ENCODE measurements at places on chromosomes 3 and 15.

- no peak for DNase-seq
These were observed 44.1 kb upstream of the ARL6 start for GRCh38 chr3:97720417-97720816.

- no peak for DNase-seq
These were observed 634.6 kb downstream of the IGSF11 start for GRCh38 chr3:118400086-118400485.

GRCh38 chr3:46187876-46188275 lies 20.2 kb downstream of the CCR1 start:
- DNase-seq: no peak

DNA sequence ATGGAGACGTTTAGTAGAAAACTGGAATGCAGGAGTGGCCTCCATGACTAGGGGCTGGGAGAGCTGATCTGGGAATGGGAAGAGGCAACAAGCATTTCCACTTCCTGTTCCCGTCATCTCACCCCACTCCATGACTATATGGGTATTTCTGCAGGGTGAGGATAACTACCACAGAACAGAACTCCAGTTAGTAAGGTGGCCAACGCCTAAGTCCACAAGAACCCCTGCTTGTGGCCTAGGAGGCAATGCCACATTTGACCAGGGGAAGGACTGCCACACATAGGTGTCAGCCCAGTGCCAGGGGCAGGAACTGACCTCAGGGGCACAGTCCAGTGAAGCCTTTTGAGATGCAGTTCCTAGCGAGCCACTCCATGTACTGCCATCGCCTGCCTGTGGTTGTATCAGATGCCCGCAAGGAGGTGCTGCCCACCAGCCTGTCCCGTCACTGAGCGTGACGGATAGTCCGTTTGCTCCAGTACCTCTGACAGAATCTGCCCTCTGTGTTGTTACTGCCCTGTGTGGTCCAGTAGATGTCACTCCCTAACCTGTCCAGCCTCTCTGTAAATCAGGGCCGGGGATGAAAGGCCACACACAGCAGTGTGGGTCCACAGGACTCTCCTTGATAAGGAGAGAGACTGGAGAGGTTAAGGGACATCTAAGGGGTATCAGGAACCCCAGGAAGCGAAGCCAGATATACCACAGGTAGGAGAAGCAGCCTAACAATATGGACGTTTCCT lies 3.5 kb upstream of the MTFMT start:
- DNase-seq: peak; percentile 72

GRCh38 chr3:143536817-143537535 lies 311.3 kb downstream of the SLC9A9 start:
- no peak for DNase-seq

GRCh38 chr3:115388811-115389210 lies 234.5 kb upstream of the GAP43 start:
- no peak for DNase-seq

DNA sequence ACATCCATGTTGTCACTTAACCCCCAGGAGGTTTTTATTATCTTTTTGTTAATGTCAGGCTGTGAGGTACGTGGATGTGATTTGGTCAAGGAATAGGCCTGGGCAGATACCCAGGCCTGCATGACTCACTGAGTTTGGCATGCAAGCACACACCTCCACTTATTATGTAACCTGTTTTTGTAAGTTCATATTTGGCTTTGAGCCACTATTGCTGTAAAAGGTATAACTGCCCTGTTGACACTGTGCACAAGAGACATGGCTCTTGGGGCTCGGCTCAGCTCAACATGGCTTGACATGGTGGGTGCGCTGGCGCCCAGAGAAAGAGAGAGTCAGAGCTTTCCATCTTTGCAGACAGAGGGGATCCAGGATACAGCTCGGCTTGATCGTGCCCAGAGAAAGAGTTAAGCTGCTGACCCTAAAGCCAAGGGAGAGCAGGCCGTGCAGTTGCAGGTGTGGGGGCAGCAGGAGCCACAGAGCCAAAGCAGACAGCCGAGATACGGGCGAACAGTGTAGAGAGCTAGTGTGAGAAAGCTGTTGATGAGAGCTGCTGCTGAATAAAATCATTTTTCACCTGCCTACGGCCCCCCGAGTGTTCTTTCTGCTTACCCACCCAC lies 67.9 kb upstream of the UNC13C start:
- DNase-seq: no peak
